ENCODE measurements at places on chromosomes 2 and 18. TPM values are rescaled to one million over a fixed set of nuclear protein-coding genes. Genes with fewer than 3 reads are reported as not detected.

GRCh38 chr18:23716966-23717365 is 27.7 kb downstream of the LAMA3 start:
- DNase-seq: no peak

The CDK5R2 gene
- total RNA-seq: not detected

DNA sequence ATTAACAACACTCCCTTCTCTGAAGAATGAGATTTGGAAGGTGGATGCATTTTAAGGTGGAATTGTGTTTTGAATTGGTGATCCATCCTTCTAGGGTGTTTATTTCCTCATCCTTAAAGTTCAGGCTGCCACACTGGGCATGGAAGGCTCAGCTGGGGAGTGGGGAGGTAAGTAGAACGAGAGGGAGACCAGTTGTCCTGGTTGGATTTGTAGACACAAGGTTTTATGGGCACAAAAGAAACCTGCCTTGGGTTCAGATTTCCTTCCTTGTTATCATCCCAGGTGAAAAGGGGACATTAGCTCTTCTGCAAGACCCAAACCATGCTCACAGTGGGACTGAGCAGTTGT is 101.0 kb upstream of the SIX3 start:
- no peak for DNase-seq

- peak; percentile 42 for DNase-seq
These were observed 147.1 kb upstream of the FHL2 start for GRCh38 chr2:105545730-105546627.

The RNASEH1 gene
- 30.3 TPM for total RNA-seq

- DNase-seq: no peak
These were observed 68.1 kb downstream of the PARD6G start for GRCh38 chr18:80178935-80179818.

- no peak for DNase-seq
These were observed 261.9 kb upstream of the EPHA4 start for GRCh38 chr2:221833966-221834365.

DNA sequence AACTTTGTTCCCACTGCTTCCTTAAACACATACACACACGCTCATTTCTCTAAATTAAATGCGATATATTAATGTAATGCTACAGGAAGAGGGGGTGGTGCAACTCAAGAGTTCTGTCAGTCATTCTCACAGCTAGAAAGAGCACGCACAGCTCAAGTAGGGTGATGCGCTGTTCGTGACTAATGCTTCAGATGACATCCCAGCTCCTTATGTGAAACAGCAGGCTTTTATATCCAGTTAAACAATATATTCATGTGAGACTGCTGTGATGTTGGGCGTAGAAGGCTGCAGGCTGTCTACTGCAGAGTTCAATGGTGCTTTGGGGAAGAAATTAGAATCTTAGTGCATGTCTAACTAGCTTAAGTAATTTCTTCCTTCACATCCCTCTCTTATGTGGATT is 912.6 kb upstream of the FSHR start:
- no peak for DNase-seq

GRCh38 chr18:63071701-63072141 is 247.8 kb downstream of the BCL2 start:
- no peak for DNase-seq
